NCI-H2081 (cell line): ENCODE measurements at places on chromosomes 11 and 22.

GRCh38 chr11:34790620-34791019, 125.6 kb downstream of the APIP start:
- DNase-seq, result no peak

DNA sequence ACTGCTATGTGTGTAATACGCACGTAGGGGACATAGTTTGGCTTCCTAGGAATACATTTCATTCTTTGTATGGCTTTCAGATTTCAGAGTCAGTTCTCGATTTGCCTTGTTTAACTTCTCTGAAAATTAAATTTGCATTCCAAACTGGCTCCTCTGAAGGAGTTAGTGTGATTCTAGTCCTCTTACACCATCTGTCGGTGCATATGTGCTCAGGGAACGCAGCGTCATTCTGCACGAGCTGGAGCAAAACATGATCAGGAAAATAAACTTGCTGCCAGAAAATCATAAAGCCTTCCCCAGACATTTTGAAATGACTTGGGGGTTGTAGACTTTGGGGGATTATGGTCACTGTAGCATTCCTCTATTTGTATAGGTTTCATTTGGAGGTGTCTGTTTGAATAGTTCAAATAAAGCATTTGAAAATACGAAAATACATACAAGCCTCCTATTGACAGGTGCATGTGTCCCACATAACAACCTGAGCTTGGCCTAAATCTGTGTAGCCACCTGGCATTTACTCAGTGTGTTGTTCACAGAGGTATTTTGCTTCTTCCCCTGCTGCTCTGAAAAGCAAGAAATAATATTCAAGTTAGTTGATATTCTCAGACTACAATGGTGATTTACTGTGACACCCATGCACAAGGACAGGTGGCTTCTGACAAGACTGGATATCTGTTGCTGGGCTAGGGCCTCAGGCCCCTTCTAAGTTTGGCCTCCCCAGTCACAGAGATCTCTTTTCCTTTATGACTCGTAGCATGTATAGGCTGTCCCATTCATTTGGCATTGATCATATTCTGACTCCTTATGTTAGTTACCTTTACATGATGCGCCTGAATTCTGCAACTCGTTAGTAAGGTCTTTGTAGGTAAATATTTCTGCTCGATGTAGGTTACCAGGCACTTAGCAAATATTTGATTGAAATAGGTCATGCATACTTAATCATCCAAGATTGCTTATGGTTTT, 81.6 kb upstream of the SORL1-AS1 start:
- DNase-seq, result peak; percentile 20

DNA sequence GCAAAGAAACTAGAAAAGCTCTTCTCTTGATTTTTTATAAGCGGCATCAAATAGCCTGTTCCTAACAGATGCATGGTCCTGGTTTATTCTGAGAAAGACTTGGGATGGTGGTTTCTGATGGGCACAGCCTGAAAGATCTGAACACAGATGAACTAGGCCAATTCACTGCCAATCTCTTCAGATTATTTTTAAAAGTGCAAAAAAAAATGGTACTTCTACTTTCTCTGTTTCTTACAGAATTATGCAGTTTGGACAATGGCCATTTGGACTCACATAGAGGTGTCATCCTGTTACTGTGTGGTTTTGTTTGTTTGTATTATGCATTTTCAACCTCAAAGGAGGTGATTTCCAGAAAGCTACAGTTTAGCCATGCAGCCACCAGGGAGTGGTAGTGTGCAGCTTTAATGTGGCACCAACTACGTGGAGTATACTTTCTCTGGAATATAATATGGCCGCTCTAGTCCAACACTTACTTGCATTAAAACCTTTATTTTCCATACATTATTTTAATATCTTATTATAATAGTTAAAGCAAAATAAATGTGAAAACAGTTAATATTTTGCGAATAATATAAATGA, 469.8 kb upstream of the KIRREL3 start:
- DNase-seq, result peak; percentile 40

- no peak for DNase-seq
These were observed 1.7 kb downstream of the MLC1 start for GRCh38 chr22:50083462-50084079.

GRCh38 chr11:126408496-126408895, 53.0 kb downstream of the ST3GAL4 start:
- no peak for DNase-seq

- DNase-seq, result no peak
These were observed 61.1 kb downstream of the FLRT1 start for GRCh38 chr11:64096835-64097234.

GRCh38 chr11:36774603-36775002, 176.6 kb upstream of the RAG2 start:
- DNase-seq, result no peak

DNA sequence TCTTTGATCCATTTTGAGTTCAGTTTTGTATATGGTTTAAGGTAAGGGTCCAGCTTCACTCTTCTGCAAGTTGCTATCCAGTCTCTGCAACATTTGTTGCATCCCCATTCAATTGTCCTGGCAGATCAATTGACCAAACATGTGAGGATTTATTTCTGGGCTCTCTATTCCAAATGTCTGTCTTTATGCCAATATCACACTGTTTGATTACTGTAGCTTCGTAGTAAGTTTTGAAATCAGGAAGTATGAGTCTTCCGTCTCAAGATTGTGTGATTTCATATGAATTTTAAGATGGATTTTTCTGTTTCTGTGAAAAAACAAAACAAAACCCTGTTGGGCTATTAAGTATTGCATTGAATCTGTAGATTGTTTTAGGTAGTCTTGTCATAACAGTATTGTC, 17.0 kb downstream of the APLP2 start:
- DNase-seq, result no peak

DNA sequence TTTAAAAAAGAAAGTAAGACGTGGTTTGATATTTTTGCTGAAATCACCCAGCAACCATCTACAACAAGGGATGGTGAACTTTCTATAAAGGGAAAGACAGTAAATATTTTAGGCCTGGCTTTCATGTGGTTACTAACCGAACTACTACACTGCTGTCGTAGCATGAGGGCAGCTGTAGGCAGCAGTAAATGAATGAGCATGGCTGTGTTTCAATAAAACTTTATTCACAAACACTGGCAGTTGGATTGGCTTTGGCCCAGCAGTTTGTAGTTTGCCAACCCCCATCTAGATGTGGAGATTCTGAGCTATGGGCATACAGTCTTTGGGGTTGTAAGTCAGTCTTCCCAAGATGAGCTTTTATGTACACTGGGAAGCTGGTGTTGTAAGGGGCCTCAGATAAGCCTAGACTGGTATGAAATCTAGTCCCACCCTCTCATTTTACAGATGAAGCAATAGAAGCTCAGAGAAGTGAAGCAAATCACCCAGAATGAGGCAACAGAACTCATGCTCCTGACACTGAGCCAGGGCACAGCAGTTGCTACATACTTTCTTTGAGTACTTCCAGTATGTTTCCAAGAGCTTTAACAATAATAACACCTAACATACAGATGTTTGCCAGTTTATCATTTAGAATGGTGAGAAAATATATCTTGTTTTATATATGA, 204.4 kb downstream of the ADAMTS15 start:
- no peak for DNase-seq

DNA sequence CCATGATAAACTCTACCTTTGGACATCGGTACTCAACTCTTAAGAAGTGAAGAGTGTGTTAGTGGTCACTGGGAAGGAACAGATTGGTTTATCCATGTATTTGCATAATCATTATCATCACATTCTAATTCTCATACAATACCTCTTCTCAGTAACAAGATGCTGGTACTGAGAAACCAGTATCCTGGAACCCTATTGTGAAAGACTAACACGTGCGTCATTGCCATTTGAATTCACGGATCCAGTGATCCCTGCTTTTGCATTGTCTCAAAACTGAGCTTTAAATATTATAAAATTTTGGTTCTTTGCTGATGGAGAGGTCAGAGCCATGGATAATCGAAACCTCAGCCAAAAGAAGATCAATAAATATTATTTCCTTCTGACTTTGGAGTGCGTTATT, 35.2 kb downstream of the KIRREL3 start:
- no peak for DNase-seq

- no peak for DNase-seq
These were observed 180.2 kb downstream of the NAV2 start for GRCh38 chr11:19892876-19893275.

- DNase-seq, result peak; percentile 66
These were observed 7.7 kb downstream of the BLID start for GRCh38 chr11:122108192-122108799.

- peak; percentile 74 for DNase-seq
These were observed 27.2 kb upstream of the SMPD1 start for GRCh38 chr11:6362873-6363678.
